ENCODE measurements at places on chromosomes 2 and 18.

DNA sequence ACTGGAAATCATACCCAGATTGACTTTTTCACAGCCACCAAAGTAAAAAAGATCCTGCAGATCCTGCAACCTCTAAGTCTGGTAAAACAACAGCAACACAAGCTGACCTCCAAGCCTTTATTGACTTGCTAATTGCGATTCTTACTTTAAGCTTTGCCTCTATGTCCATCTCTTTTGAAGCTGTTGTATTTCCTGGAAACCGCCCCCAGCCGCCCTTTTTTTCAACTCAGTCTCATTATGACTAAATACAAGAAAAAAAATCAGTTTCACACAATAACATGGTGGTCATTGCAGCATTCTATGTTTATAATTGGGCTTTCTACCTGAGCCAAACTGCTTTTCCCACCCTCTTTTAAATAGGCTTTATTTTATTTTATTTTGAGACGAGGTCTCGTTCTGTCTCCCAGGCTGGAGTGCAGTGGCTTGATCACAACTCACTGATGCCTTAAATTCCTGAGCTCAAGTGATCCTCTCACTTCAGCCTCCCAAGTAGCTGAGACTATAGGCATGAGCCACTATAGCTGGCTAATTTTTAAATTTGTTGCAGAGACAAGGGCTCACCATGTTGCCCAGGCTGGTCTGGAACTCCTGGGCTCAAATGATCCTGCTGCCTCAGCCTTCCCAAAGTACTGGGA, 76.2 kb downstream of the MOGAT1 start:
- no peak for DNase-seq

DNA sequence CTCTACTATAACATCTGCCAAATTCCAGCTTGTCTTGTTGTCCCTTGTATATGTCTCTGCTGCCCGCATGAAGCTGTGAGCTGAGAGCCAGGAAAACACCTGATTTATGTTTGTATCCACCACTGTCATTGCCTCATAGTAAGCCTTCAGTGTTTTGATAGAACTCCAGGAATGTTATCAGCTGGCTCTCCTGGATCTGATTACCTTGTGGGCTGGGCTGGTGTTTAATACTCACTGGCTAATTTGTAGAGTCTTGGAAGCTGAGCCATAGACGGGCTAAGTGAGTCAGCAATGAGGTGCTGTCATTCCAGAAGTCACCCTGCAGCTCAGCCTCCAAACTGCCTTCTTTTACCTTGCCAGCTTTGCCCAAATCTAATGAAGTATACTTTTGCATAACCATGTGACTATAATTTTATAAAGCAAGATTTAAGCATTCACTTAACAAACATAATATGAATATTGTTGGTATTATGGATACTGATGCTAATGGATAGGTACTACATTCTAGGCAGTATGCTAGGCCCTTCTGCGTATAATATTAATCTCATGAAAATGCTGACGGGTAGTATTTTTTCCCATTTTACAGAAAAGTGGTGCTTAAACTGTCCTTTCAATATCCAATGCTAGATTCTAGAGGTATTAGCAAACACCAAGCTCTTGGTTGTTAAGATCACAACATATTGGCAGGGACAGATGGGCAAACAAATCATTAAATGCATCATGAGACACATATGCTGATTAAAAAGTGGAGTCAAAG, 62.7 kb upstream of the GATA6 start:
- DNase-seq: no peak

DNA sequence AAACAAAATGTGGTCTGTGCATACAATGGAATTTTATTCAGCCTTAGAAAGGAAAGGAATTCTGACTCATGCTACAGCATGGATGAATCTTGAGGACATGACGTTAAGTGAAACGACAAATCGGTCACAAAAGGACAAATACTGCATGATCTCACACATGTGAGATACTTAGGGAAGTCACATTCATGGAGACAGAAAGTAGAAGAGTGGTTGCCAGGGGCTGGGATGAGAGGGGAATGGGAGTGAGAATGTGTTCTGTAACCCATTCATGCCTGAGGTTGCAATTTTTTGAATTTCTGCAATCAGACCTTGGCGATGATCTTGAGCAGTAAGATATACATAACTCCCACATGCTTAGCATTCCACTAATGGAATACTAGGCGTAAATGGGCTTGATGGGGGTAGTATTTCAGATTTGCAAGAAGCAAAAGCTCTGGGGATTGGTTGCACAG, 22.0 kb downstream of the FHL2 start:
- no peak for DNase-seq

DNA sequence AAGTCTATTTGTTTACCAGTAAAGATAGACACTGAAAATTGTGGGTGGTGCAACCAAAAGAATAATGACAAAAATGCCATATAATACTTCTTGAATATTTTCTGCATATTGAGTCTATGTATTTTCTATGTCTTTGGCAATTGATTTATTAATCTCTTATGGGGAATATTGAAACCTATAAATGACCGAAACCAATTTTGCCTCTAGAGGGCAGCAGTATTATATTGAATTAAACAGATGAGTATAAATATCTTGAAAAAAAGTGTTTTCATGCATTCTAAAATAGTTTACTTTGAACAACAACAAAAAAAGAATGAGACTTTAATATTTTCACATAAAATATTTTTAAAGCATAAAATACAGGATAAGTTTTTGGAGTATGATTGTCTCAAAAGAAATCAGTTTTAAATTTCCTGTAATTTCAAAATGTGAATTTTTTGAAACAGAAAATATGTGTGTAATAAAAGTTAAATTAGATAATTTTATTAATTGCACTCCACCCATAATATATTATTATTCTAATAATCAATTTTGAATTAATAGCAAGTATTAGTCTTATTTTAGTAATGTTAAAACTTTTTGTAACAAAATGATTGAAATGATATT, 49.9 kb upstream of the CALCRL start:
- DNase-seq: no peak
